ENCODE measurements at places on chromosomes 11 and 22.

DNA sequence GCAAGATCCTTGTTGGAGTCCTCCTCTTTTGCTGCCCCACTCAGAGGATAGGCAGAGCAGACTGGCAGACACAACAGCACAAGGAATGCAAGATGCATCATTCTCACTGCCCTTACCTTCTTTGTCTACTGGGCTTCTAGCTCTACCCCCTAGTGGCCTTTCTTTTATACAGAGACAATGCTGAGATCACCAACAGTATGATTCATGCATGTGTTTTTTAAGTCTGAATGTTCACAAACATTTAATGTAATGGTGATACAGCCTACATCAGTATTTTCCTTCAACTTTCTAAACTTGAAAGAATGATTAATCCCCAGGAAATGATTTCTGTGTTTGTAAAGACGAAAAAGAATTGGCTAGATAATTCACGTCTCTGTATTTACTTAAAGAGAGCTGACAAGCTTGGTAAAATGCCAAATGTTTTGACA, at the start of gene MMP10:
TSS of gene MMP10 (minus strand) at position 138 of the 428 bp plus-strand sequence. CDS start at position 101, 37 bp downstream.
- DNase-seq: peak; percentile 65

DNA sequence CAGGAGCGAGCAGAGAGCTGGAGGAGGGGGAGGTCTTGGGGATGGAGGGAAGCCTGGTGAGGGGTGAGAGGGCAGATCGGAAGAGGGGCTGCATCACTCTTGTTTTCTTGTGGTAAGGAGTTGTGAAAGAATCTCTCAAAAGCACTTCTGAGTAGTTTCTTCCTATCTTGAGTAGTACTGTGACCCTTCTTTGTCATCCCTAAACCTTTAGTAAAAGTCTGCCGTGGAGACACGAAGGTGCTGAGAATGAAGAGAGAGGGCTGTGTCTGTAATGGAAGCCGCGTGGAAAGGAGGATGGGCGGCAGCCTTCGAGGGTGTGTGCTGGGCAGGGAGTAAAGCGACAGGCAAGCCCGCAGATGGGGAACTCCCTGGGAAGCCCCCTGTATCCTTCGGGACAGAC, 237.8 kb downstream of the TBC1D22A start:
- no peak for DNase-seq

- no peak for DNase-seq
Measured at GRCh38 chr22:17380359-17381087, 11.3 kb downstream of the CECR2 start.

GRCh38 chr11:102157219-102157618, 47.0 kb downstream of the YAP1 start:
- peak; percentile 87 for DNase-seq

DNA sequence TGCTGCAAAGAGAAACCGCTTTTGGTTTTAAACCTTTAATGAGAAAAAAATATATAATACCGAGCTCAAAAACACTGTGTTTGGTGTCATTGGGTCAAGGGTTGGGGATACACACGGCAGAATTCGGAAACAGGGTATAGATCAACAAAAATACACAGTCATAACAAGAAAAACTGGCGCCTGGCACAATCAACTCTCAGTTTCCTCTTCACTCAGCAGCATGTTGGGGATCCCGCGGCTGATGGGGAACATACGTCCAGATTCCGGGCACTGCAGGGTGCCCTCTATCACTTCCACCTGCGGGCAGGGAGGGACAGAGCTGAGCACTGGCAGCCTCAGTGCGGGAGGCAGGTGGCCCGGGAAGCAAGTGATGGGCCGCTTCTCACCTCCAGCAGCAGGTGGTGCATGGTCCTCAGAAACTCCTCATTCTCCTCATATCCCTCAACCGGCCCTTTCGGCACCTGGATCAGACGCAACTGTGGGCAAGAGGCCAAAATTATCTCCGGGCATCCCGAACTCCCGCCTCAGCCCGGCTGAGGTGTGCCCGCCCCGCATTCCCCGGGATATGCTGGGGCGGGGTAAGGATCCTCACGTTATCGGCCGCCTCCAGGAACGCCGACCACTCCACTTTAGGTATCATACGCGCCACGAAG, 561 bp downstream of the TRMT112 start:
- DNase-seq: peak; percentile 77

DNA sequence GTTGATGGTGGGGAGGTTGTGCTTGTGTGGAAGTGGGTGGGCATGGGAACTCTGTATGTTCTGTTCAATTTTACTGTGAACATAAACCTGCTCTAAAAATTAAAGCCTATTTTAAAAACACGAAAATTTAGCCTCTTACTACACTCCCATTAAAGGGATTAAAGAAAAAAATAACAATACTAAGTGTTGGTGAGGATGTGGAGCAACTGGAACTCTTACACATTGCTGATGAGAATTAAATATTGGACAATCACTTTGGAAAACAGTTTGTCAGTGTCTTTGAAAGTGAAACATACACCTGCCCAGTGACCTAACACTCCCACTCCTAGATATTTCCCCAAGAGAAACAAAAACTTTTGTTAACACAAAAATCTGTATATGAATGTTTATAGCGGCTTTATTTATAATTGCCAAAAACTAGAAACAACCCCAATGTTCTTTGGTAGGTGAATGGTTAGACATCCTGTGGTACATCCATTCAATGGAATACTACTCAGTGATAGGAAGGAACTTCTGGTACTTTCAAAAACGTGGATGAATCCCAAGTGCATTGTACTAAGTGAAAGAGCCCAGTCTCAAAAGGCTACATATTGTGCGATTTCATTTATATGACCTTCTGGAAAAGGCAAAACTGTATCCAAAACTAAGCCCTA, 23.5 kb downstream of the LRRC32 start:
- DNase-seq: no peak

- peak; percentile 58 for DNase-seq
Measured at GRCh38 chr22:41596776-41597634, 7.4 kb upstream of the PMM1 start.

DNA sequence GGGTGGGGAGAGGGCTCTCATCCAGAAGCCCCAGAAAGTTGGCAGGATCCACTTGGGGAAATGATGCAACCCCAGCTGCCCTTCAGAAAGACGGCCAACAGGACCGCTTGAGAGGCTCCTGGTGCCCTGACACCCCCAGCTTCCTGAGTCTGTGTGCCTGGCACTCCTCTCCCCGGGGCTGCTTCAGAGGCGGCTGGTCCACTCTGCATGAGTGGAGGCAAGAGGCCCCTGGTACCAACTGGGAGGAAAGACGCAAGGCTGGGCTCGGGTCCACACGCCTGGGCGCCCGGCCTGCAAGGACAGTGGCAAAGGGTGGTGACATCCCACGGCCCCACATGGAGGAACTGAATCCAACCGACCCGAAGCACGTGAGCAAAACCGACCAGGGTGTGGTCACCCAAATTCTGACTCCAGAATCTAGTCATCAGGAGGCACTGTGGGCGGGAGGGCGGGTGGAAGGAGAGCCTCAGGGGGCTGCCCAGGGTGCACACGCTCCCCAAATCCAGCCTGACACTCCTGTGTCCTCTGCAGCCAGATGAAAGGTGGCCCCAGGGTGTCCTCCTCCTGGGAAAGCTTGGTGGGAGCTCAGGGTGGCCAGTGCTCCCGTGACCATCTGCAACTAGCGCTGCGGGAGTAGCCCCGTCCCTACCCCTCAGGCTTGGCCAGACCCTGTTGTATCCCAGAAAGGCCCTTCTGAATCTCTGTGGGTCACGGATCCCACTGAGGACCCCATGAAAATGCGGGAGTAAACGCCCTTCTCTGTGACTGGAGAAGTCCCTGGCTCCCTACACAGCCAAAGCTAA, 3.7 kb downstream of the RNH1 start:
- peak; percentile 85 for DNase-seq
